ENCODE measurements at places on chromosomes 7 and 10.

GRCh38 chr7:28168393-28169158, 12.0 kb downstream of the JAZF1 start:
- no peak for DNase-seq

GRCh38 chr10:102802920-102803534, 34.2 kb downstream of the CYP17A1 start:
- no peak for DNase-seq

- DNase-seq = no peak
These were observed 57.7 kb downstream of the TNPO3 start for GRCh38 chr7:128997181-128997580.

DNA sequence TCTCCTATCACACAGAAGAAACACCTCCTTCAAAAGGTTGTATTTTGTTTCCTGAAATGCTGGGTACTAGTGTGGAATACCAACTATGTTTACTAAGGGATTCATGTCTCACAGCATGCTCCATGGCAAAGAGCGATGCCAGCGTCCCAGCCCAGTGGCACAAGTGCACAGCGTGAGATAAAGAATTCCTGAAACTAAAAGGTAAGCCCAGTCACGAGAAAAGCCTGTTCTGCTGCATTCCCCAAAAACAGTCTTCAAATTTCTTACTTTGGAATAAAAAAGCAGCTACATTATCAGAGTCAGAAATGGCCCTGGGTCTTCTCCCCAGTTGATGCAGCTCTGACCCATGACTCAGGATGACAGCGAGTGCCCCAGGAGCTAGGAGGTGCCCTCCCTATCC, 53.1 kb upstream of the DDC start:
- DNase-seq = no peak

- DNase-seq = no peak
These were observed 35.3 kb downstream of the VSTM4 start for GRCh38 chr10:49080071-49080470.

- DNase-seq = no peak
These were observed 55.4 kb downstream of the MKI67 start for GRCh38 chr10:128070721-128071416.

DNA sequence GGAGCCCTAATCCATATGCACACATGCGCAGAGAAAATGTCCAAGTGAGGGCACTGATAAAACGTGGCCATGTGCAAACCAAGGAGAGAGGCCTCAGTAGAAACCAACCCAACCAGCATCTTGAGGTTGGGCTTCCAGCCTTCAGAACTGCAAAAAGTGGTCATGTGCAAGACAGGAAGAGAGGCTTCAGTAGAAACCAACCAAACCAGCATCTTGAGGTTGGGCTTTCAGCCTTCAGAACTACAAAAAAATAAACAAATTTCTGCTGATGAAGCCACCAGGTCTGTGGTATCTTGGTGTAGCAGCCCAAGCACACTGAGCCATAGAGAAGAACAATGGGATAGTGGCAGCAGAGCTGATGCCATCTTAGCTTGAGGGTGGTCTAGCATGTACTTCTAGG, 371.5 kb downstream of the CALN1 start:
- DNase-seq = no peak

DNA sequence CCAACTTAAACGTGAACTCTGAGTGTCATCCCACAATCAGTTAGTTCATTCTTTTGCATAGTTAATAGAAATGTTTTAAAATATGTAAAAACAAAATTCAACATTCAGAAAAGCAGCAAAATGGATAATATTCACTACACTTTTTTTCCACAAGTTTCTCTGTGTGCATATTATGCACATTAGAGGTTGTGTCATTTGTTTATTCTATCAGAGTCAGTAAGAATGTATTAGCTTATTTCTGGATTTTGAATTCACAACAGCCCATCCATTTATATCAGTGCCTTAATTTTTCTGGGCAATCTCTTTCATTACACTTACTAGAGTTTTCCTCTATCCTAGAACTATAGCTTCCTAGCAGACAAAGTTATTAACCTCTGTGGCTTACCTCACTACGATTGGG, 432.7 kb upstream of the SEMA3A start:
- DNase-seq = no peak
